ENCODE measurements at places on chromosomes 12 and 14.

DNA sequence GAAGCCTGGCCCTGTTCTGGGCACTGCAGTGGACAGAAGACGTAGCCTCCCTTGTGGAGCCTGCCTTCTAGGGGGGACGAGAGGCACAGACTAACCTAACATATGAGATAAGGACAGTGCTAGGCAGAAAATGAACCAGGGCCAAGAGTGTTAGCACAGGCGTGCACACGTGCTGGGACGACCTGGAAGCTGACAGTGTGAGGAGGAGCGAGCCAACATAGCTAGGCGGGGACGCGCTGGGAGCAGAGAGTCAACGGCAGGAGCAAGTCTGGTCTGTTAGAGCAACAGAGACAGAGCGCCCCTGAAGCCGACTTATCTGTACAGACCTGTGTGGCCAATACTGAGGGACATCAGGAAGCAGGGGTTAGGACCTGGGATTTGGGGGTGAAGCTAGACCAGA lies 8.0 kb downstream of the PXMP2 start:
- DNase-seq, result no peak

DNA sequence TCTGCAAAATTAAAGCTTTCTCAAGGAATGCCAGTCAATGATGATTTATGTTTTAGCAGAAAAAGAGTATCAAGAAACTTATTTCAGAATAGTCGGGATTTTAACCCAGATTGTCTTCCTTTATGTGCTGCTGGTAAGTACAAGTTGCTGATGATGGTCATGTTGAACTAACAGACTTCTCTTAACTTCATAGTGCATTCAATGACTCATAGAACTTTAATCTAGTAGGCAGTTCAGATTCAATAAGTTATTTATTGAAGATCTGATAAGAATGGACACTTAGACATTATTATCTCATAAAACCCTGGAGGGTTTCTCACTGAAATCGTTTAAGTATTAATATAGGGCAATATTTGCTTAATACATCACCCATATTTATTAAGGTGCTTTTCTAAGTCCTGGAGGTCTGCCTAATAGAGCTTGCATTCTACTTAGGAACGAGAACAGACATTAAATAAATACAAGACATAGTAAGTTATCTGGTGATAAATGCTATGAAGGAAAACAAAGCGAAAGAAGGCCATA lies 33.8 kb downstream of the TOGARAM1 start:
- no peak for DNase-seq

DNA sequence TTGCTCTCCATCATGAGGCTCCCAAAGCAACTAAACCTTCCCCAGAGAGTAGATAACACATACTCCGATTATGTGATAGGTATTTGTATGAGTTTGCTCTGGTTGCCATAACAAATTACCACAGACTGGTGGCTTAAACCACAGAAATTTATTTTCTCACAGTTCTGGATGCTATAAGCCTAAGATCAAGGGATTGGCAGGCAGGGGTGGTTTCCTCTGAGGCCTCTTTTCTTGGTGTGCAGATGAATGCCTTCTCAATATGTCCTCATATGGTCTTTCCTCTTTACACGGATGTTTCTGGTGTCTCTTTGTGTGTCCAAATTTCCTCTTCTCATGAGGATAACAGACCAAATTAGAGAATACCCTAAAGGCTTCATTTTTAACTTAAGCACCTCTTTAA lies 285.8 kb upstream of the GRIP1 start:
- no peak for DNase-seq

GRCh38 chr14:72311116-72311515 lies 378.9 kb downstream of the RGS6 start:
- no peak for DNase-seq

DNA sequence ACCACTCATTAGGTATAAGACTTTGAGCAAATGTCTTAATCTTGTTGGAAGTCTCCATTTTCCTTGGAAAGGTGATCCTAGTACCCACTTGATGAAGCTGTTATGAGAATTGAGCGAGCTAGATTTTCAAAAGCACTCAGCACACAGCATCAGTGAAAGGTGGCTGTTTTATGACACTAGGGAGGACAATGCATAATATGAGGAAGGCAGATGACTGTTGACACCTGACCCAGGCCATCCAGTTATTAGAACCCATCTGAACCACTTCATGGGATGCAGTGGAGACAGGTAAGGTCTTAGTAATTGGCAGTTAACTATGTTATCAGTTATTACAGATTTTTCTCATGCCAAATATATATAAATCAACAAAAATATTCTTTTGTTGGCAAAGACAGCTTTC lies 369.9 kb upstream of the PDE3A start:
- no peak for DNase-seq

DNA sequence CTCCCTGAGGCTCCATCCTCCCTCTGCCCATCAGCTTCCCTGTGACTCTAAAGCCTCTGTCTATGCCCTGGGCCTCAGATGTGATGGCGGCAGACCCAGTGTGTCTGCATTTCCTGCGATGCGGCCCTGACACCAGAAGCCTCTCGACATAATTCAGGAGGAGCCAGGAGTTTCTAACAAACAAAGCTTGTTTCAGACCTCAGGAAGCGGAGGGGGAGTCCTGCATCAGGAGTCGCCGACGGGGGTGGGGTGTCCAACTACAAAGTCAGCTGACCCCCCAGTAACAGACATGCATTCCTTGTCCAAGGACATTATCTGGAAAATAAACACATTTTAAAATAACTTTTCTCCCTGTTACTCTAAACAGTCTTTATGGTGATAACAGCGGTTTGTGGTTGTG lies 167.5 kb downstream of the DPF3 start:
- DNase-seq, result no peak

GRCh38 chr14:93079321-93079720 lies 36.4 kb downstream of the ITPK1 start:
- no peak for DNase-seq

DNA sequence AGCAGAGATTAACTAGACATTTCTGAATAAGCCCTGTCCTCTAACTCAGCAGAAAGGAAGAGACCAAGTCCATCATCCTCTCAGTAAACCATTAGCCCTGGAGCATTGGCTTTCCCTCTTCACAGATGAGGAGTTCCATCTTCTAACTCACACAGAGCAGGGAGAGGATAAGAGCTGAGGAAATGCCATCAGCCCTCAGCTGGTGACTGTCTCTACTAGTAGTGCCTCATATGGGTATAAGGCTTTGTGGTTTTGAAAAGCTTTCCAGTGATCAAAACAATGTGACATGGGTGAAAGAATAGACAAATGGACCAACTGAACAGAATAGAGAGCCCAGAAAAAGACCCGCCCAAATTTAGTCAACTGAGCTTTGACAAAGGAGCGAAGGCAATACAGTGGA lies 197.2 kb upstream of the NUDT4 start:
- no peak for DNase-seq

Data from stimulated activated CD4-positive, alpha-beta T cell treated with anti-CD3 and anti-CD28 coated beads, Interleukin-15, amount 100 ng/mL, for 1 hour (primary cell).